Astrocyte of the spinal cord (primary cell): ENCODE measurements at places on chromosomes 16 and 17.

GRCh38 chr17:72342627-72343527 is 222.1 kb downstream of the SOX9 start:
- DNase-seq = peak; percentile 72

GRCh38 chr16:82924075-82924854 is 297.5 kb downstream of the CDH13 start:
- DNase-seq = no peak

GRCh38 chr16:55367301-55367811 is 43.4 kb downstream of the IRX6 start:
- DNase-seq = no peak

GRCh38 chr17:21508211-21508610 is 132.1 kb downstream of the KCNJ12 start:
- DNase-seq = no peak

DNA sequence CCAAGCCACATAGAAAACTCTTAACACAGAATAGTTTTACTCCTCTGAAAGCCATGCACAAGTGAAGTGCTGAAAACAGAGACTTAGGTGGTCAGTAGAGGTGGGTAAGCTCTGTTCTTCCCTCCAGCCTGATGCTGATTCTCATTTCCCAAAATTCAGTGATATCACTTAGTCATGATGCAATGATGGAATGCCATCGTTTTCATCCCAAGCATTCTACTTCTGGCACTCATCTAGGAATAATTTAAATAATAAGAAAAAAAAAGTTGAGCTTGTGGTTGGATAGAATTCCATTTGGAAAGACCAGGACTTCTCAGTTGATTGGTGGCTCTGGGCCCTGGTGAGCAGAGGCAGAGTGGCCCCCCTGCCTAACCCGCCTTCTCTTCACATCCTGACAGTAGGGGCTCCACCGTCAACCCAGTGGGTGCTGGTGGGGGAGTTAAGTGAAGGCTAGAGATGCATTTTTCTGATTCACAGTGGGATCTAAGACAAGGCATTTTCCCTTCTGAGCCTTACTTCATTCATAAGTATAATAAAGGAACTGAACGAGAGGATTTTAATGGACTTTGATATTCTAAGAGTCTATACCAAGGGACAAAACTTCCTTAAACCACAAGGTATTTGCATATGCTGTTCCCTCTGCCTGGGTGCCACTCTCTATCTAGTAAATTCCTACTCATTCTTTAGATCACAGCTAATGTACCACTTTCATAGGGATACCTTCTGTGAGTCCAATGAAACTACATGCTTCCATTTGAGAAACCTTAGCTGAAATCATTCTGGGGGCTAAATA is 310.3 kb upstream of the DYNLRB2 start:
- no peak for DNase-seq

- DNase-seq = peak; percentile 73
These were observed 1.0 kb downstream of the TELO2 start for GRCh38 chr16:1494129-1494640.

DNA sequence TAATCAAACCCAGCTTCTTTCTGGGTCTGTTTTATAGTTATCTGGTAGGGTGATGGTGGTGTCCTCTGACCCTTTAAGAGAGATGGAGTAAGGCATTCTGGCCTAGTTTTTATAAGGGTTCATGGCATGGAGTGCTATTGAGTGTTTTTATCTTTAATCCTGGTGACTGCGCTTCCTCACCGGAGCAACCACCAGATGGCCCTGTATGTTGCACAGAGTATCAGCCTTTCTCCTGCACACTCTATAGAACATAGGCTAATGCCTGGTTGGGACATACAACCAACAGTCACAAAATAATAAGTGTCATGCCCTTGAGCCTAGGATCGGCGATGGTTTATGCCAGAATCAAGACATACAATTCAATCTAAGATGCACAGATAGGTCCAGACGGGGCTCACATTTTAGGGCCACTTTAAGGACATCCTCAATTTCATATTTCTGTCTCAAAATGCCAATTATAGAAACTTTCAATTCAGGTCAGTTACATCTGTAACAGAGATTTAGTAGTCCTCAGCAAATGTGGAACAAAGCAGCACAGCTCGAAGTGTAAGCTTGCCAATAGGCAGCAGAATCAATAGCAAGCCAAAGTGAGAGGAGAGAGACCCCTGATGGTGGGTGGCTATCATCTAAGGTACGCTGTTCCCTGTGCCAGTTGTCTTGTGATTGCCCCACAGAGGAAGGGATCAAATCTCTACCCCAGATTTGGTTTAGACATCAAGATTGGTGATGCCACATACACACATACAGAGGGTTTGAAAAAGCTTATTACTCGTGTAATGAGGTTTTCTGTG is 37.2 kb upstream of the HOXB9 start:
- DNase-seq = no peak

- no peak for DNase-seq
These were observed 507.0 kb downstream of the MAF start for GRCh38 chr16:79093554-79093967.

DNA sequence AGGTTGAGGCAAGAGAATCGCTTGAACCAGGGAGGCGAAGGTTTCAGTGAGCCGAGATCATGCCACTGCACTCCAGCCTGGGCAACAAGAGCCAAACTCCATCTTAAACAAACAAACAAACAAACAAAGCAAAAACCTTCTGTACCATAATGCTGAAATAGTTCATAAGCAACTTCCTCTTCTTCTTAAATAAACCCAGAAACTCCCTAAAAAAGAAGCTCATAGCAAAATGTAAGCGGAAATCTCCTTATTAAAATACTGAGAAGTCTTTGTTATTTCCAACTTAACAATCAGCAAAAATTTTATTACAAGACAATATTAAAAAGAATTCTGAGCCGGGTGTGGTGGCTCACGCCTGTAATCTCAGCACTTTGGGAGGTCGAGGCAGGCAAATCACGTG is 82.8 kb downstream of the FBXL20 start:
- DNase-seq = no peak

DNA sequence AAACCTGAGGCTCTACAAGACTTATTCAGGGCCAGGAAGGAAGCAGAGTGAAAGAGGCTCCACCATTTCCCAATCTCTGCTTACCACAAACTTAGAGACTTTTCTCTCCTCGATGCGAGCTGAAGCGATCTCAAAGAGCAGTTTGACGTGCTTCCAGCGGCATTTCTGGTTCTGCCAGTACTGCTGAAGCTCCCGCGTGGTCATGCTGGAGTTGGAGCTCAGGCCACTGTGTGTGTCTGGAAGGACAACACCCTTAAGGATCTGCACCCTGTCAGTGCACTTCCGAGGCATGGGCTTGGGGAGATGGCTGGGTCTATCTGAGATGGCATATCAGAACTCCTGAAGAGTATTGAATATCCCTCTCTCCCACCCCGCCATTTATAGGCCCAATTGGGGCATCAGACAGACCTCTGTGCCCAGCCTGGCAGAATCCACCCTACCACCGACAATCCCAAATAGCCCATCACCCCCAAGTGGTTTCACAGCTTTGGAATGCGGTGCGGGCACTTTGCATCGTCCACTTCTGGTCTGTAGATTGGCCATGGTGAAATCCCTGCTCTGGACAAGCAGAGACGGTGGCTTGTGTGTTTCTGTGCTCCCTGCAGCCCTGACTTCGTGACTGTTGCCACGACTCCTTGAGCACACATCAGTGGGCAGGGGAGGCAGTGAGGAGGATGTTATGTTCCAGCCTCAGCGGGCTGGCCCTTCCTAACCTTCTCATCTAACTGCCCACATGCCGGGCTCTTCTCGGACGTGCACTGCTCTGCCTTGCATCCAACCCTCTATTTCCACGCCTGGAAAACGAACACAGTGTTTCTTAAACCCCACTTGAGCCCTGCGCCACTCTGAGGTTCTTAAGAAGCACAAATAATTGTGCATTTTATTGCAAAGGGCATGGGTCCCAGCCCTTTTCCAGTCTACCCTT is 5.2 kb downstream of the SNX20 start:
- no peak for DNase-seq

DNA sequence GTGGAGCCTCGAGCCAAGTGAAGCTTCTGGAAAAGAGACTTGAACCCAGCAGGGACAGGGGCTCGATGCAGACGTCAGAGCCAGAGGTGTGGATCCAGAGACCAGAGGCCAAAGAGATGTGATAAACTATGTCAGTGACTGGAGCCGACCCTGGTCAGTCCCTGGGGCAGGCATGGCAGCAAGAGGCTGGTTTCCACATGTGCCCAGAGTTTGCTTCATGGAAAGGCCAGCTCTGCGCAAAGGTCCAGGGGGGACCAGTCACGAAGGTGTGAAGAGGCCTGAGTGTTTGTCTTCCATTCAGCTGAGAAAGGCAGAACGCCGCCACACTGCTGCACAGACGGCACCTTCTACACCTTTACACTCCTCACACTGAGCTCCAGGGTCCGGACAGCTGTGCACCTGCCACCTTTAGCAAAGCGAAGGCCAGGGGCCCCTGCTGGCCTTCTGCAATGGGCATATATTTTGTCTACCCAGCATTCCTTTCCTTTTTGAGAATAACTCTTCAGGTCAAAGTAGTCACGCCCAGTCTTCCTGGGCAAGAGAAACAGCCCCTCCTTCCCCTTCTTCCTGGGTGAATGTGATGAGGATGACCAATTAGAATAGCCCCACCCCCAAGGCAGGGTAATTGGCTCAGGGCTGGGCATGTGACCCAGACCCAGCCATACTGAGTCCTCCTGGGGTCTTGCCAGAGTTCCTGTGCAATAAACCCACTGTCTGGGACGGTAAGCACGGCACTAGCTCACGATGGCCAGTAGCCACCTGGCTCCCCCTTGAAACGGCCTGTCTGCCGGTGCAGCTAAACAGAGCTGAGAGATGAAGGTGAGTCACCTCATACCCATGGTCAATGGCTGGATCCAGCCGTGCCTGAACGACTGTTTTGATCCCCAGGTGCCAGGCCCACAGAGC is 2.3 kb upstream of the RPH3AL start:
- DNase-seq = no peak

- DNase-seq = no peak
These were observed 89.1 kb downstream of the KATNIP start for GRCh38 chr16:27638833-27639560.

DNA sequence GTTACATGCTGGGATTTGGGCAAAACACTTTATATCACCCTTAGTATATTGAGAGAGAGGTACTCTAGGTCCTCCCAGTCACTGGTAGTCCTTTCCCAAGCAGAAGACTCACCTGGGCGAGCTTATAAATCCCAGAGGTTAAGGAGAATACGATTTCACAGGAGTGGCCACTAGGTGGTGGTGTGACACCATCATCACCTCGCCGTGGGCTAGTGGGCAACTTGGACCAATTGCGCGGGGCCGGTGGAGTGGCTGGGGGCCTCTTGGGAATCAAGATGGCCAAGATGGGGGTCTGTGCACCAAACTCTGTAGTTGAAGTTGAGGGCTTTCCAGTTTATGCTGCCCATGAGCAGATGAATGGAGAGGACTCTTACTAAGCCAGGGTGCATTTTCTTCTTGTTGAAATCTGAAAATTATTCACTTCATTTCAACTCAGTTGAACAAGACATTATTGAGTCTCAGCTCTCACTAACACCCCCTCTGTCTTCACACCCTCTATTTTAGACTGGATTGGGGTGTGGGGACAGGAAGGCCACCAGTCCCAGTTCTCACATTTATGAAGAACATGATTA is 38.2 kb upstream of the PIRT start:
- DNase-seq = peak; percentile 2

DNA sequence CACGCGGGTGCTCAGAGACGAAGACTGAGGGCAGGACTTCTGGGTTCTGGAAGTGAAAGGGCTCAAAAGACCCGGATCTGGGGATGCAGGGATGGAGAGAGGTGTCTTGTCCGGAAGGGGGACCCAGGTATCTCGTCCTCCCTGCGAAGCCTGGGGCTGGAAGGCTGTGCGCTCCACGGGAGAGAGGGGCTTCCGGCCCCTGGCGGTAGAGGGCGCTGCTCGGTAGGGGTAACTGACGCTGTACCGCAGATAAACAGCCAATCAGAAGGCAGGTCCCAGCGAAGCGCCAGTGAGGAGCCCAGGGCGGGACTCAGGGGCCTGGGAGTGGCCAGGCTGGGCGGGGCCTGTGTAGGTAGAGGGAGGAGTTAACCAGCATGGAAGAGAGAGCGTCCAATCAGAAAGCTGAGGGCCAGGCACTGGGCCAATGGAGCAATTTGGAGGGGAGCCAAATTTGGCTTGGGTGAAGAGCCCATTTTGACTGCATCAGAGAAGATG is 804 bp downstream of the TGFB1I1 start:
- peak; percentile 95 for DNase-seq

DNA sequence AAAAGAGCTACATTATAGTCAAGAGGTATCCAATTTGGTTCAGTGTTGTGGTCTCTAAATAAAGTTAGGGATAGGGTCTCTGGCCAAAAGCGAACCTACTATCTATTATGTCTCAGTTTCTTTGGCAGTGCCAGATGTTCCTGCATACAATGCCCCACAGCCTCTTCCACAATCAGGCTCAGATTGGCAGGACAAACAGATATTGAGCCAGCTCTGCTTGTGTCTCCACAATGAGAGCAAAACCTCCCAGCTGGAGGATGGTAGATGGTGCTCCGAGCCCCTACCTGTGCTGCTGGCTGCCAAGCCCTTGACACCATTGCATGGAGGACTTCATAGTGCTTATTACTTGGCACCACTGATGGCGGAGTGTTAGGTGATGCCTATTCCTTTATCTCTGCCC is 19.7 kb downstream of the PHAF1 start:
- DNase-seq = no peak

GRCh38 chr17:4362141-4362540 is 4.3 kb downstream of the UBE2G1 start:
- no peak for DNase-seq

DNA sequence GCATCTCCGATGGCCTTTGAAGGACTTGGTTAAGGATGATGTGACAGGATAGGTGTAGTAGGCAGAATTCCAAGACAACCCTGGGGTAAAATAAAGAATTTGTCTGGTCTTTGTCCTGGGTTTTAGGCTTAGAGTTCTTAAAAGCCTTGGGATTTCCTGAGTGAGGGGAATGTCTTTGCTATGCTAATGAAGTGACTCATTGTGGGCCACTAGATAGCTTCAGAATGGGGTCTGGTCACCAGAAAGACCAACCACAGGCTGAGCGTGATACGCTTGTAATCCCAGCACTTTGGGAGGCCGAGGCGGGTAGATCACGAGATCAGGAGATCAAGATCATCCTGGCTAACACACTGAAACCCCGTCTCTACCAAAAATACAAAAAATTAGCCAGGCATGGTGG is 182.8 kb upstream of the TOX3 start:
- DNase-seq = no peak
